CD8-positive, alpha-beta memory T cell (primary cell): ENCODE measurements at places on chromosomes 5 and 9.

DNA sequence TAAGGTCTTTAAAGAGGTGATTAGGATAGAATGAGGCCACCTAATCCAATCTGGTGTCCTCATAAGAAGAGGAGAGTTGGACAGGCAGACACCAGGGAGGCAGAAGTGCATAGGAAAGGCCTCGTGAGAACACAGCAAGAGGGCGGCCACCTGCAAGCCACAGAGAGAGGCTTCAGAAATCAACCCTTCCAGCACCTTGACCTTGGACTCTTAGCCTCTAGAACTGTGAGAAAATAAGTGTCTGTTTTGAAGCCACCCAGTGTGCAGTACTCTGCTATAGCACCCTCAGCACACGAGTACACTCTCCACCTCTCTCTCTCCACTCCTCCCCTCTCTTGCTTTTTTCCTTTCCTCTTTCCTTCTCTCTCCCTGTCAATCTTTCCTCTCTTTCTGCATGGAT lies 26.8 kb downstream of the NIPAL4 start:
- DNase-seq: no peak

GRCh38 chr9:82930116-82930515 lies 132.8 kb downstream of the RASEF start:
- DNase-seq: no peak

DNA sequence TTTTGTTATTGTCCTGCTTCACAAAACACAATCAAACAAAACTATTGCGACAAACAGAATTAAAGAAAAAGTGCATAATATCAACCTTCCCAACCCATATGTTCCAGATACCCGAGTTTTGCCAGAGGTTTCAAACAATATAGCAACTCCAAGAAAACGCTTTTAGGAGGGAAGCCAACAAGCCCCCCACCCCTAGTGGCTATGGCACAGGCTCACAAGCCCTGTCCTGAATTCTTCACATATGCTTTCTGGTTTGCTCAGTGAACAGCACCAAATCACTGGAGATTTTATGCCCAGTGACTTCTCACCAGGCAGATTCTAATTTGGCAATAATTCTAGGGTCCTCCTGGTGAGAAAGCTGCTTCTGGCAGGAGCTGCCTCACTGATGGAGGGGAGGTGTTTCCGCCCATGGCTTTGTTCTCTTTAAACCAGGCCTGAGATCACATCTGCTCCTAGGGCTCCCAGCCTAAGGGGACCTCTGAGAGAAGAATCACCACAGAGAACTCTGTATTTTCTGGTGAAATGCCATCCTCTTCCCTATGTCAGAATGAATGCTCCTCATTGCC lies 1982.4 kb downstream of the EFNA5 start:
- DNase-seq: no peak

DNA sequence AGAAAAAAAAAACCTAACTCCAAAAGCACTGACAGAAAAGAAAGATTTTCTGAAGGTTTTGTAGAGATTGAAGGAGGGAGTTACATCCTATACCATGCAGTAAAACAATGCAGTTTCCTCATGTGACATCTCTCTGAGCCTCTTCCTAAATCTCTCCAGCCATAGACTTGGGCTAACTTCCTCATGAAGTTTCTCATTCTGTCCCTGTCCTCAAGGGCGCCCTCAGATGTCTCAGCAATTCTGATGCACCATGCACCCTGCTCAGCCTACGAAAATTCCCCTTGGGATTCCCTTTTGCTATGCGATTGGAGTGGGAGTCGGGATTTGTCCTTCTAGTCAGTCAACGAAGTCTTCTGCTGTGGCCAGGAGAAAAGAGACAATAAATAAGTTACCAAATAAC lies 68.9 kb downstream of the FAT2 start:
- no peak for DNase-seq

- DNase-seq: no peak
Measured at GRCh38 chr5:1889321-1890065, 6.8 kb upstream of the IRX4 start.

- no peak for DNase-seq
Measured at GRCh38 chr5:66284588-66285342, 140.7 kb downstream of the SREK1 start.
